ENCODE measurements at places on chromosomes 2 and 18.
A peak's percentile ranks its signal among the peaks of the same experiment; 100 is the strongest.

GRCh38 chr2:120525056-120526046, 179.4 kb downstream of the INHBB start:
- DNase-seq, result no peak

- DNase-seq, result no peak
Observed at GRCh38 chr2:23925702-23926289, 1.1 kb downstream of the ATAD2B start.

DNA sequence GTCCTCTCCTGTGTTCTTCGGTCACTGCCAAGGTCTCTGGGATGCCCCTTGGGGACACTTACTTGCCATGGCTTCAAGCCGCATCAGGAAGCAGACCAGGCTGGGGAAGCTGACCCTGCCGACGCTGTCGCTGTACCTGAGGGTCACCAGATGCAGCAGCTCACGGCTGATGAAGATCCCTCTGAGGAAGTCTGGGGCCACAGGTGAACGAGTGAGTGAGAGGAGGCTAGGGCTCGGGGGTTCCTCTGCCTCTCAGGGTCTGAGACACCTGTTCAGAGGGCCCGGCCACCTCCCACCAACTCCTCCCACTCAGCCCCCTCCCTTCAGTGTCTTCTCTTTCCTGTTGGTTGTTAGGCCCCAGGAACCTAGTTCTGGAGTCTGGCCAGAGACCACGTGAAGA, 74.9 kb downstream of the CAPN13 start:
- DNase-seq, result no peak

DNA sequence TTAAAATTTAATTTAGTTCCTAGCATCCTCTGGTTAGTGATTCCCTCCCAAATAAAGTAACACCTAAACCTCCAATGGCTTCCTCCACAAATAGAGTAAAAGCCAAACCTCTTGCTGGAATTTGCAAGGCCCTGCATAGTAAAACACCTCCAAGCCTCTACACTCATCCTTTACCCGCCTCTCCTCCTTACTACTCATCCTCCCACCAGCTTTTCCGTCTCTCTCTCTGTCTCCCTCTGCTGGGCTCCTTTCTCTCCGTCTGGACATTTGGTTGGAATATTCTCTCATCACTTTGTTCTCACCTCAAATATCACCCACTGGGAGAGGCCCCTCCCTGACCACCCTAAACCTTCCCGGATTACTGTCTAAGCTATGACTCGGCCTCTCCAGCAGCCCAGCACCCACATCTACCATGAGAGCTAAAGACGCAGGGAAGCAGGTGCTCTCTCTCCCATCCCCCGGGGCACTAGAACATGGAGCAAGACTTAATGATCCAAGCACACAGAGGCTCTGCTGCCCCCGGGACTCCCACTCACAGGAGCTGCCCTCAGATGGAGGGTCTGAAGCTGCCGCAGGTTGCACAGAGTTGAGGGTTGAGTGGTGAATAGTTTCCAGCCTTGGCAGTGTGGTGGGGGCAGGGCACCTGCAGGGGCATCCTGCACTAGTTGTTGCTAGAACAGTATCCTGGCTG, 167.2 kb downstream of the FBXO15 start:
- no peak for DNase-seq

- DNase-seq, result peak; percentile 18
Observed at GRCh38 chr2:47569658-47570475, 166.9 kb downstream of the MSH2 start.

- no peak for DNase-seq
Observed at GRCh38 chr2:152347076-152347475, 12.1 kb downstream of the FMNL2 start.

GRCh38 chr2:240921995-240922244, 15.8 kb downstream of the CROCC2 start:
- DNase-seq, result no peak

- no peak for DNase-seq
Observed at GRCh38 chr2:72011791-72012190, 135.9 kb downstream of the CYP26B1 start.

DNA sequence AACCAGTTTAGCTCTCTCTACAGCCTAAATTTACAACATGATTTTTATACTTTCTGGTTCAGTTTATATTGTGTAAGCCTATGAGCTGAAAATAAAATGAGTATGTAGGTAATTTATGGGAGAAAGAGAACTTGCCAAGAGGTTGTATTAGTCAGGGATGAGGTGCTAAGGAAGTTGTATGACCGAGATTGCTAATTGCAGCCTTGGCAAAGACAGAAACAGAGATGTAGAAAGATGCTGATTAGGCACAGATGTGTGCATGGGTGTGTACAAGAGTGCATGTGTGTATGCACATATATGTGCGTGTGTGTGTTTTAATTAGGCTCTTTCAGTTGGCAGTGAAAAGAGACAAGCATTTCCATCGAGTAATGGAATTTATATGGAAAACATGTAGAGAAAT, 213.9 kb downstream of the FBXO15 start:
- no peak for DNase-seq

DNA sequence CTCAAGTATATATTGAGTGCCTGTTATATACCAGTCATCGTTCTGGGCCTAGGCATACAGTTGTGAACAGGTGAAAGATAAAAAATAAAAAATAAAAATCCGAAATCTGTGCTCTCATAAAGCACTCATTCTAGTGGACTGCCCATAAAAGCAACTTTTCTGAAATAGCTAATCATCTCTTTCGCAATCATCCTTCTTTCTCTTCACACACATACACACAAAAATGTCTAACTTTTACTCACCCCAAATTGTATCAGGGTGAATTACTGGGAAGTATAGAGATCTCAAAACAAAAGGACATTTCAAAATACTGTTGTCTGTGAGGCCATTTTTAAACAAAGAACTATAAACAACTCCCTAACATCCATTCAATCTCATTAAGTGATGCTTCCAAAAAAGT, 29.6 kb upstream of the ORC2 start:
- no peak for DNase-seq

GRCh38 chr2:189544318-189545042, 36.1 kb downstream of the SLC40A1 start:
- DNase-seq, result no peak

DNA sequence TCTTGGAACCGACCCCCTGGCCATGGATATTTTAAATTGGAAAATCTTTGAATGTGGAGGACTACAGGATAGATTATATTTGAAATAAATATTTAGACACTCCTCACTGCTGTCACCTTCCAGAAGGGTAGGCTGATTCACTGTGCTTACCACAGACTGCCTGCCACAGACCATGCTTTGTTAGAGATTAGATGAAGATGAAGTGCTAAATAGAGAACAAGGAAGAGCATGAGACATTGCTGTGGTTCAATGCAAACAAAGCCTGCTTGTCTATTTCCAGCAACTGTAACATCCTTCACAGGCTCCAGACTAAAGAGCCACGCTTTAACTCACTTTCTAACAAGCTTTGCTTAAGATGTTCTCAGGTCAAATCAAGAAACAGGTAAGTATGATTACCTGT, 81.0 kb upstream of the TMEM17 start:
- no peak for DNase-seq

DNA sequence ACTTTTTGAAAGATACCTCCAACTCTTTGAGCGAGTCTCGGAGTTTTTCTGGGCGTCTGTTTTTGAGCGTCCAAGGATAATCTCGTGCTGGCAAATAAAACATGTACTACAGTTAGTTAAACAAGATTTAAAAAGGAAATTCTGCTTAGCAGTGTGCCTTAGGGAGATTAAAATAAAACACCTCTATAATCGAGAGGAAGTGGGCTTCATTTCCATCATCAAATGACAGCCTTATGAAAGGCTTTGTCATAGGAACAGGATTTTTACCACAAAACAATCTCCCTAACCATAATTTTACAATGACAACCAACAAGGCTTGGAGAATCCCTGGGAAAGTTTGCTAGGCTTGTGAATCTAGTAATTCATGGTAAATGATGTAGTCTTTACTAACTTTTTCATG, 103.4 kb downstream of the WDPCP start:
- DNase-seq, result no peak

DNA sequence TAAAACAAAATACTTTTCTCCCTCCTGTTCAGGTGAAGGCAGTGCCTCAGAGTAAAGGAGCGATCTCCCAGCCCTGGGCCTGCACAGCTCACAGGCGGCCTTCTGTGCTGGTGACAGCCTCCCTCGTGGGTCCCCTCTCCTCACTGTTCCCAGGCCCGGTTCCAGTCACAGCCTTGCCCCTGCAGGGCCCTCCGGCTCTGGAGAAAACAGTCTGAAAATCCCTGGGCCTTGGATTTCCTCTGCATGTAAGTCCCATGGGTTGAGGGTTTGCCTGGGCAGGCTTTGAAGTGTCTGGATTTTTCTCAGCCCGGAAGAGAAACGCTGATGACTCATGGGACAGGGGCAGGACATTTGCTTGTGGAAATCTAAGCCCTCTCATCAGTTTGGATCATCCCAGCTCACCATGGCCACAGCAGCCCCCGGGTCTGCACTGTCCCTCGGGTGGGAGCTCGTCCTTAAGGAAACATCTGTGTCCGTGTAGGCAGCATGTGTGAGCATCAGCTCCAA, 186.1 kb upstream of the RAB12 start:
- no peak for DNase-seq

DNA sequence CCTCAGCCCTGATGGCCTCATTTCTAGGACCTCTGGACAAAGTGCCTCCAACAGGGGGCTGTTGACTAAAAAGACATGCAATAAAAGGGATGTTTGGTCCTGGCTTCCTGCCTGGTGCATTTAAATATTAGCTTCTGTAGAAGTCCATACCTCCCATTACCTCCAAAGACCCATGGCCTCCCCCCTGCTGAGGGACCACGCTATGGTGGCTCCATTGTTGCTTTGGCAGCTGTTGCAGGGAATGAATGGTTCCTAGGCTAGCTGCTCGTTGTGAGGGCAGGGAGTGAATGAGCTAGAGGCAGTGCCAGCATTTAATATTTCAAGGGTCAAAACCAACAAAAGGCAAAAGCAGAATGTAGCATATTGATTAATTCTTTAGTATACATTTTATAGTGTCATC, 285.9 kb downstream of the SLC8A1 start:
- DNase-seq, result no peak

GRCh38 chr2:75238670-75239330, 39.5 kb upstream of the TACR1 start:
- DNase-seq, result no peak

DNA sequence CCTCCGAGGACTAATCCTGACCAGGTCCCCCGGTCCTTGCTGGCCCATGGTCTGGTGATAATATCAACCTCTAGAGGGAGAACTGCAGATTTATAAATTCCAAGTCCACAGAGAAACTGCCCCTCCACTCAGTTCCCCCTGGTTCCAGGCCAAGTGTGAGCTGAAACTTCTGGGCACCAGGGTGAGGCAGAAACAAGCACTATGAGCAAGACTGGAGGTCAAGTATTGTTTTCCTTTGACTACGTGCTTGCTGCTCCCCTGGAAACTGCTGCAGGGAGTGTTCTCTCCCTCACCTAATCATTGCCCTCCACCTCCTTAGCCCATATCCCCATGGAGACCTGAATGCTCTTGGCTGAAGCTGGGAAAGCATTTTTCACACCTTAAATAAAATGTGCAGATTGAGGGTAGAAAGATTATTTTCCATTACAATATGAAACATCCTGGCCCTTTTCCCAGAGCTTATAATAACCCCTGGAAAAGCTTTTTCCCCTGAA, 135.2 kb downstream of the RDH14 start:
- DNase-seq, result no peak

GRCh38 chr18:36559149-36559857, 261.8 kb downstream of the FHOD3 start:
- DNase-seq, result no peak

GRCh38 chr2:95231723-95232122, 24.4 kb downstream of the ZNF892 start:
- DNase-seq, result peak; percentile 59

DNA sequence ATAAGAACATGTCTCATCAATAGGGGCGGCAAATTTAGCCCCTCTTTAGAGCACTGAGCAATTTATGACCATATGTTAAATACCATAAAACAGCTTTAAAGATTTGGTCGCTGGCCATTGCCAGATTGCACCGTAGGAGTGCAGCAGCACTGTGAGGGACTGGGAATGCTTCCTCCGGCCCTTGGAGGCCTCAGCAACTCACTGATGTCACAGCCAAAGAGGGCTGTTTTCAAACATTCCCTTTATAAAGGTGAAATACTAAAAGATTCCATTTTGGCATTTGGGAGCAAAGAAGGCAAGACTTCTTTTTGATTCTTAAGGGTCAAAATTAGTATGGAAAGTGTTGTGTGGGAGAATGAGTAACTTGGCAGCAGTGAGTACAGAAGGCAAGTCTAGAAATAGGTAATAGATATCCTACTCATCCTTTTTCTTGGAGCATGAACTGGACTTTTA, 63.7 kb downstream of the BABAM2 start:
- no peak for DNase-seq

GRCh38 chr2:216665242-216665641, 30.1 kb downstream of the IGFBP5 start:
- no peak for DNase-seq

DNA sequence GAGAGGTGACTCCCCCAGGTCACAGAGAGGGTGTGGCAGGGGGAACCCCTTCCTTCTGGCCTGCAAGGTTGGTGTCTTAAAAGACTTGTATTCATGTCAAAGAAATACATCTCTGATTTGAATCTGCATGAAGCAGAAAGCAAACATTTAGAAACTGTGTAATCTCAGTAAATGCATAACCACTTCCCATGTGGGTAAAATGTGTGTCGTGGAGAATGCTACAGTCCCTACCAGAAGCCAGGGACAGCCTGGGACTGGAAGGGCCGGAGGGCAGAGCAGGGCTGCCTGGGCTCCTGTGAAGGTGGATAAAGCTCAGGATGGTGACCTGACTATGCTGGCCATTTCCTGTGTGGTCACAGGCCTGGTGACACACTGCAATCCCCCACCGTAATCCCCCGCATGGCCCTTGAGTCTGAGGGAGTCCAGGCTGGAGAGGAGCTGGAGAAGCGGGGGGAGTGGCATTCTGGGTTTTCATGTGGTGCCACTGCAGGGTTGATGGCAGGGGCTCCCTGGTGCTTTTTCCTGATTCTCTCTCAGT, 102.2 kb downstream of the LRRC30 start:
- no peak for DNase-seq

DNA sequence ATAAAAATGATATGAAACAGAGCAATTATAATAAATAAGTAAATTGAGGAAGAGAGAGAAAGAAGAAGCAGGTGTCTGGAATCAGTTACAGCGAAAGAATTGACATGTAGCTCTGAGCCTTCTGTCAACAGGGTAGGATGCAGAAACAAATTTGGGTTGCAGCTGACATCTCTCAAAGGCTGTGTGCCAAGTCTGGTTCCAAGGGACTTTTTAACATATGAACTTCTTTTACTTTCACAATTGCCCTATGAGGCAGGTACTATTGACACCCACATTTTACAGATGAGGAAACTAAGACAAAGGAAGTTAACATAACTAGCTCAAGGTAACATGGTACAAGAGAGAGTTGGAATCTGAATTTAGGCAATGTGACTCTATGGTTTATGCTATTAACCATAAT, 260.0 kb downstream of the ASXL3 start:
- DNase-seq, result no peak

DNA sequence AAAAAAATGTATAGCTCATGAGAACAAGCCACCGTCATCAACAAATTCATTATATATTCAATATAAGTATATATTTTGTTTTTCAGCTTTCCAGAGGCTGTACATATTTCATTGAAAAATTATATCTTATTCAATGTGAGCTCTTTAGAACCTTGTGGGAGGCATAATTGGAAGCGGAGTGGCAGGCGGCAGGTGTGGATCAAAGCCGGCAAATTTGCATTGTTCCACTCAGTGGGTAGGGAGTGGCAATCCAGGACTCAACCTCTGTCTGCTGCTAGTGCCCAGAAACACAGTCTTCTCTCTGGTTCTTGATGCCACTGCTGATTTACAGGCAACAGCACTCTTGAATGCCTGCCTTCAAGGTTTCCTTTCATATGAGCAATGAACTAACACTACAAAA, 46.9 kb downstream of the GCA start:
- DNase-seq, result no peak
